ENCODE measurements at places on chromosomes 5 and 9.

DNA sequence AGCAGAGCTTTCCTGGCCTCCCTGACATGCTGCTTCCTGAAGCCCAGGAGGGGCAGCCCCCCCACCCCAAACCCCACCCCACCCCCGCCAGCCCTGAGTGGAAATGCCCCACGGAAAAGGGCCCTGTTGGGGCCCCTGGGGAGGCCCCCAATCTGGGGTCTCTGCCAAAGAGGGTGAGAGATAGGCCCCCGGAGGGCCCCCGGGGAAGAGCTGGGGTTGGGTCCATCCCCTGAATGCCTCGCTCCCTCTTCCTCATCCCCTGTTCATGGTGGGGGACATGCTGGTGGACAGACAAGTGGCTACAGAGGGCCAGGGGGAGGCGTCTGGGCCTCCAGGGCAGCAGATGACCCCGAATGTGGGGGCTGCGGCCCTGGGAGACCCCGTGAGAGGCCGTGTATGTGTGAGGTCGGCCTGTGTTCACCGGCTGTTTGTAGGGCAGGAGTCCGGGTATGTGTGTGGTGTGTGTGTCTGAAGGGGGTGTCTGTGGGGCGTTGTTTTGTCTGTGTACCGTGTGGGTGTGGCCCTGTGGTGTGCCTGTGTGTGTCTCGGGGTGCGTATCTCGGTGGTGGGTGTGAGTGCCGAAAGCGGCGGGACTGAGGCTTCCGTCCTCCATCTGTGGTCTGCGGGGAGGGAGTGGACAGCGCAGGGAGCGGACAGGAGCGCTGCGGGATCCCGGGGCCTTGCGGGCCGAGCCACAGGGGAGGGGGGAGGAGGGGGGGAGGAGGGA is 11.3 kb downstream of the C9orf50 start:
- peak; percentile 67 for DNase-seq

- no peak for DNase-seq
Measured at GRCh38 chr9:76932757-76933156, 26.8 kb upstream of the PRUNE2 start.

GRCh38 chr5:127814588-127814973 is 111.4 kb downstream of the CCDC192 start:
- DNase-seq: no peak

- no peak for DNase-seq
Measured at GRCh38 chr5:174426388-174426787, 298.0 kb upstream of the MSX2 start.

DNA sequence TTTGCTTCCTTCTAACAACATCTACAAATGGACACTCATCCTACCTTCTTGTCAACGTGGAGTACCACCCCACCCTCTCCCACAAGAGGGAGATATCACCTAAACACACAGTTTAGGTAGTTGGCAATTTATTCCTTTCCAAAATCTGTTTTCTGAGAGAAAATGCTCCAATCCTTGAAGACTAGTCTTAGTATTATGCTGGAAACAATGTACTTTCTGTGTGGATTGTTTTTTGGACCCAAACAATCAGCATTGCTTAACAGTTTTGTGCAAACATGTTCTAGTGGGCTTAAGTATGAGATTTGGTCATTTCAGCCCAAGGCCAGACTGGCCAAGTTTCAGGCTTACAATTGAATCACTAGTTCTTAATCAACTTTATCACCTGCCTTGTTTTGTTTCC is 359.1 kb downstream of the ARHGEF28 start:
- no peak for DNase-seq

DNA sequence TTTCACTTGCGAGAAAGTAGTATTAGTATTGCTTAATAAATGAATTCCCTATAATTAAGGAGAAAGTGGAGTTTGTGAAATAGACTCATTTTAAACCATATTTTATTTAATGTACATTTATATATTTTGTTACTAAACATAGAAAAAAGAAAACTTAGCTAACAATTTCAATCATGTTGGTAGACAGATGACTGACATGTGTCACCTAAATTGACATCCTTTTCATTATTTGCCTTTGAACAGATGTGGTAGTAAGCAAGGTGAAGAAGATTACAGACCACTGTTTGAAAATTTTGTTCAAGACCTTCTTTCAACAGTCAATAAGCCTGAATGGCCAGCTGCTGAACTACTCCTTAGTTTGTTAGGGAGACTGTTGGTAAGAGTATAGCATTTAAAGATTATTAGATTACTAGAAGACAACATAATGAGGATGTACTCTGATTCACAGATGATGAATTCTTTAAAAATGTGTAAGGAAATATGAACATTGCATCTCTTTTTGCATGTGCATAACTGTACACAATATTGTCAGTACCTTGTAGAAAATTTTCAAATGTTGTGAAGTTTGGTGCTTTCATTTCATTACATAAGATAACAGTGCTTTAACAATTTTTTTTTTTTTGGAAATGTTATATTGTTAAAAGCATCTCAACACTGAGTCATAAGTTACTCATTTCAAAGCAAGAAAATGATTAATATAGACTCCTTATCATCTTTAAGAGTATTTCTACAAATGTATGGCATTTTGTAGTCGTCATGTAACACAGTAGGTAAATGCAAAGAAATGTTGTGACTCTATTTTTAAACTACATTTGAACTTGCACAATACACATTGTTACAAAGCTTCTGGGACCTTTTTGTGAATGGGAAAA is 139.5 kb downstream of the NIPBL start:
- DNase-seq: no peak

DNA sequence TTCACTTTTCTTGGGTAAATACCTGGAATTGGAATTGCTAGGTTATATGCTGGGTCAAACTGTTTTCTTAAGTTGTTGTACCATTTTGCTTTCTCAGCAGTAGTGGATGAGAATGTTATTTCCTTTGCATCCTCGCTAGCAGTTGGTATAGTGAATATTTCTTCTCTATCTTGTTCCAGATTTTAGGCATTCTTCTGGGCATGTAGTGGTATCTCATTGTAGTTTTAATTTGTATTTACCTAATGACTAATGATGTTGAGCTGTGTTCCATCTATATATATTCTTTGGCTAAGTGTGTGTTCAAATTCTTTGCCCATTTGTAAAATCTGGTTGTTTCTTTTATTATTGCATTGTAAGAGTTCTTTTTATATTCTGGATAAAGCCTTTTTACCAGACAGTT is 333.3 kb downstream of the MAT2B start:
- no peak for DNase-seq

DNA sequence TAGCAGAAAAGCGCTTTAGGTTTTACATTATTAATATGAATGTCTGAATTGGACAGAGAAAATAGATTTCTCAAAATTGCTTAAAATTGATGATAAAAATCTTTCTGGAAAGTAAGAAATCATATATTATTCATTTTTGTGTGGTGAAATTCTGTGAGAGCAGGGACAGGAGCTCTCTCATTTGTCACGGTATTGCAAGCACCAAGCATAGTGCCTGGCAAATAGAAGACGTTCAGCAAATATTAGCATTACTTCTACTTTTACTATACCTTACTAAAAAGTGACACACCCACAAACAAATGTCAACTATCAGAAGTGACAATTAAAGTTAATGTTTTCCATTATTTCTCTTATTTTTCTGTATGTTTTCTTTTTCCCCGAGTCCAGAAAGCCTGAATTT is 69.1 kb downstream of the XRCC4 start:
- DNase-seq: no peak

DNA sequence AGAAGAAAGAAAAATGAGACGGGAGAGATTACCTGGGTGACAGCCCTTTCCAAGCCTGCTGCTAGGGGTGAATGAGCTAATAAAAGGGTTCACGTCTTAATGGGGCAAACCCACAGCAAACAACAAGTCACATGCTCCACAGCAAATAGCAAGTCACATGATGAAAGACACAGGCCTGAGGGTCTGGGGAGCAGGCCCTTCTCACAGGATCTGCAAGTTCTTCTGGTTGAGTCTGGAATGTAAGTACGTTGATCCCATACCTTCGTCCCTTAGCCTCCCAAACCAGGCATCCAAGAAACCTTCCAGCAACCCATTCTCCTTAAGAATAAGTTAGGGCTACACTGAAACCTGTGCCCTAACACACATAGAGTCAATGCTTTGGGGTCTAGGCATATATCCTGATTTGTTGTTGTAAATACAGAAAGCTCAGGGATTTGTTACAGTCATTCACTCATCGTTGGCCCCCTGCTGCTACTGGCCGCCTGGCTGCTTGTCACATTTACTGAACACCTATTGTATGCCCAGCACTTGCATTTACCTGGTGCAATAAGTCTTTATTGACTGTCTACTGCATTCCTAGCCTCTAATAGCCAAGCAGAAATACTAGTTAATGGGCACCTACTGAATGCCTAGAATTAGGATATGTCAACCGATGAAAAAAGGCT is 43.3 kb upstream of the MSX2 start:
- DNase-seq: no peak

GRCh38 chr9:133934482-133935232 is 57.5 kb downstream of the VAV2 start:
- no peak for DNase-seq

DNA sequence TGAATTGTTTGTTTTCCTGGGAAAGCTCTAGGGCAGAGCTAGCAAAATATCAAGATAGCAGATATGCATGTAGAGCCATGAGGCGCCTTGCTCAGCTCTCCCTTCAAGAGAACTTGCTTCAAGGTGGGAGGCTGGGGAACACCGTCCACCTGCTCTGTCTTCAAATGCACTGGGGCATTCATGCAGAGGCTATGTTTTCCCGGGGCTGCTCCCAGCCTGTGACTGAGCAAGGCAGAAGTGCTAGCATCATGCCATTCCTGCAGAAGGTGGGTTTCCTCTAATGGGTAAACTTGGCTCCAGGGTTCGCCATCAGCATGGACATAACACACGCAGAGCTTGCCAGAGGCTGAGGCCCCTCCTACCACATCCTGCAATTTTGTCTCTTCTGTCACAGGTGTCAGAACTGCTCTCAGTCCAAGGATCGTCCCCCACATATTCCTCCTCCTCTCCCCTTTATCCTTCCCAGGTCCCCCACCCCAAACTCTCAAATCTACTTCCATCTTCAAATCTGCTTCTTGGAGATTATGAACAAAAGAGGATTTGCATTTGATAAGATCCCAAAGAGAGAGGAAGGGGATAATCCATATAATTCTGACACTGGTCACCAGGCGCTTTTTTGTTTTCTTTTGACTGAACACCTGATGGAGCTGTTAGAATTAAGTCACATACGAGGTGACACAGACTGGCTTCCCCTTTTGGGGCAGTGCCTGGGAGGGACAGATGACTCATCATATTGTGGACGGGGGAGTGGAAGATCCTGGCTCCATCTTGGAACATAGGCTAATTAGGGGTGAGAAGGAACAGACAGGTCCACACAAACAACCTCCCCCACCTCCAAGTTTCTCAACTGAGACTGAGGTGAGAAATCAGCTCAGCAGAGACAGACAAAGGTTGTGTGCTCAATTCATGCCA is 85.0 kb upstream of the TAF11L2 start:
- no peak for DNase-seq

DNA sequence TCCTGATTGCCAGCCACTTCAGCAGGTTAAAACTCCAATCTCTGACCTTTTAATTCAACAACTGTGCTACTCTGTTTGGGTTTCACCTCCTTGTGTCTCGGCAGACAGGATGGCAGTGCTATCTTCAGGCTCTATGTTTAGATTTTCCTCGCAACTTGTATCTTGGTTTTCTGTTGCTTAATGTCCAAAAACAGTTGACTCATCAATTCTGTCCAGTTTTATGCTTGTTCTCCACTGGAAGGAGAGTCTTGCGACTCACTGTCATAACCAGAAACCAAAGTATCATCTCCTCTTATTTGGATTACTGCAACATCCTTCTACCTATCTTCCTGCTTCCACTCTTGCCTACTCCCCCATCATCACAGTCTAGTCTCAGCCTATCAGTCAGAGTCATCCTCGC is 130.9 kb upstream of the ADAMTS16 start:
- no peak for DNase-seq

DNA sequence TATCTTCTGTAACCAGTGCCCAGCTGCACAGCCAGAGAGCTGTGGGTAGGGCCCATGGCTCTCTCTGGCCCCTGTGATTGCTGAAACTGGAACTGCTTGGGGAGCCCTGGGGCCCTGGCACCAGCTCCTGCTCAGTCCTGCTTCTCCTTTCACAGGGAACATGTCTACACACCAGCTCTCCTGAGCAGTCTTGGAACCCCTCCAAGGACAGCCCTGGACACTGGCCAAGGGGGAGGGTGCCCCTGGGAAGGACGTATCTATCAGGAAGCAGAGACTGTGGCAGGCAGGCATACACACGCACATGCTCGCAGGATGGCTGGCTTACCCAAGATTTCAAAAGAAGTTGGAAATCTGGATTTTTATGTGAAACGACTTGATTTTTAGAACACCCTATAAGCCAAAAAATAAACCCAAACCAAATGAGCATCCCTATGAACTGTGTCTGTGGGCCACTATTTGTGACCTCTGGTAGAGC is 8.8 kb upstream of the TRAF1 start:
- DNase-seq: no peak

- no peak for DNase-seq
Measured at GRCh38 chr5:71528206-71528605, 58.9 kb upstream of the MCCC2 start.

DNA sequence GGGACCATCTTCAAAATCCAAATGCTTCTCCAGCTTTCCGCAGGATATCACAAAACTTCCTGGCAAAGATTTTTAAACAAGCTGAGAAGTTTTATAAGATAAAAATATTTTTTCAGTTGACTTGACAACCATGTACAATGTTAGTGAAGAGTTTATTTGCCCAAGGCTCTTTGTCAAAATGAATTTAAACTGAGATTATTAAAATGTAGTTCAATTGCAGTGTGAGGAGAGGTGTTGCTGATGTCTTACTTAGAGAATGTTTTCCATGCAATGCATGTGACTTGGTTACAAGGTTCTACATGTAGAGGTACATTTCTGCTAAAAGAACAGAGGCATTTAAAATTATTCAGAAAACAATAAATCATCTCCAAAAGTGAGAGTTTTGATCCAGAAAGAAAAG is 131.4 kb upstream of the MINAR2 start:
- no peak for DNase-seq

DNA sequence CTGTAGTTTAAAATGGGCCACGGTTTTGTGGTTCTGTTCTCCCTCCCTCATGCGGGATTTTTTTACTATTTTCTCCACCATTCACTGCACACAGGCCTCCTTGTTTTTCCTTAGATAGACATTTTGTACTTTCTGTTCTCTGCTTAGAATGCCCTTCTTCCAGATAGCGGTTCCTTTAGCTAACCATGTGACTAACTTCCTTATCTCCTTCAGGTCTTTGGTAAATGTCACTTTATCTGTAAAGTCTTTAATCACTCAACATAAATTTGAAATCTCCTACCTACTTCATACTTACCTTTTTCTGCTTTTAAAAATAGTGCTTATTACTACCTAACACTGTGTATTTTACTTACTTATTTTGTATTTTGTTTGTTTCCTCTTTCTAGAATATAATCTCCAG is 15.0 kb downstream of the FER start:
- no peak for DNase-seq

DNA sequence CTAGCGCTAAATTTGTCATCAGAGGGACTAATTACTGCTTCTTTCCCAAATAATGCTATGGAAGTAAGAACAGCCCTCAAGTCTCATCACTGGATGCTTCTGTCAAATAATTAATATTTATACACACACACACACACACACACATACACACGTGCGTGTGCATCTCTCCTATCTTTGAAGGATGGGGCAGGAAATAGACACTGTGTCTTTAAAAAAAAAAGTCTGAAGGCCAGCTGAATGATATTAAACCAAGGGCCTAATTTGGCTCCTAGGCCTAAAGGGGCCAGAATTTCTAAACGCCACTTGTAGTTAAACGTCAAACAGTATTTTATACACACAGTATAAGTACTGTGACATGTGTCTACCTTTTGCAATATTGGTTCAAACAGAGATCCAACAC is 3.3 kb downstream of the SLF1 start:
- DNase-seq: no peak
